ENCODE measurements at places on chromosomes 1 and 21.

DNA sequence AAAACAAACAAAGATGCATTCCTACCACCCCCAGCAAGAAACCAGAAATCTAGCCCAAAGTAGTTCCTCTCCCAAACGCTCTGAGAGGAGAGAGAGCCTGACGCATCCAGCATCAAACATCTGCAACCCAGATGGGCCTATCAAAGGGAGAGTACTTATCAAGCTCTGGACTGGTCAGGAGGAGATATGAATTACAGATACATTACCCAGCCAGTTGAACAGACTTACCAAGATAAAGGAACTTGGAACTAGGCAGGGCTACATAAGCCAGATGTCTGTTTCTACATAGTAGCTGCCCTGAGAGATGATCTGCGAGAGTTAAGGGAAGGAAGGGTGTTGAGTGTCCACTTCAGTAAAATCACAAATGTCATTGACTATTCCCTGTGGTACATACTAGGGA is 138.4 kb downstream of the PAPPA2 start:
- DNase-seq: no peak

DNA sequence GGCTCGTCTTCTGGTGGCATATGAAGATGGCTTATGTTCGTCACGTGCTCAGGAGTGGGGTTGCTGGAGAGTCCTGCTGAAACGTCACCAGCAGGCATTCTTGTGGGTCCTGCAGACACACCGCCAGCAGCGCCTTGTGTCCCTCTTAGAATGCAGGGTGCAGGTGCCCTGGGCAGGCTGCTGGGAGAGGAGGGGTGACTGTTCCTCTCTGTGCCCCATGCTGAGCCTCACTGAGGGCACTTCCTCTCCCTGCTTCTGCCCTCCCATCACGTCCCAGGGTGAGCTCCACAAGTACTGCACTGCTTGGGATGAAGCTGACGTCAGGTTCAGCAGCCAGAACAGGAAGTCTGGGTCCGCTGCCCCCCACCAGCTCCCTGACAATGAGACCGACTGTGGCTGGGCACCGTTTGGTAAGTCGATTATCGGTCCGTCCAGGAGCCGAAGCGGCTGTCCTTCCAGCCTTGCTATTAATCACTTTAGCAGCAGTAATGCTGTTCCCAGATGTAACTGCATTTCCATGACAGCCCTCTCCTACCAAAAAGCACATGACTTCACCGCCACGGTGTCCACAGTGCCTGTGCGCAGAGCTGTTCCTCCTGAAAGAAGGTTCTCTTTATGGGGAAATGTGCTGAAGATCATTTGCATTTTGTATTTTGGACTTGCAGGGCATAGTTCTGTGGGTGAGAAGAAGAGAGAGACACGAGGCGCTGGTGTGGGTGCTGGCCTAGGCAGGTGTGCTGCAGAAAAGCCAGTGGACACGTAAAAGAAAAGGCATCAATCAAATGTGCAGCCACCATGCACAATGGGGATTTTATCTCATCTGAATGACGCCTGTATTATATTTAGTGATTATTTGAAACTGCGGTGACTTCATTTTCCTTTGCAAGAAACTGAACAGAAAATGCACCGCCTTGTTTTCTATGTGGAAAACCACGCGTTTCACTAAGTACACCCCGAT is 21.0 kb downstream of the SLC37A1 start:
- DNase-seq: no peak

DNA sequence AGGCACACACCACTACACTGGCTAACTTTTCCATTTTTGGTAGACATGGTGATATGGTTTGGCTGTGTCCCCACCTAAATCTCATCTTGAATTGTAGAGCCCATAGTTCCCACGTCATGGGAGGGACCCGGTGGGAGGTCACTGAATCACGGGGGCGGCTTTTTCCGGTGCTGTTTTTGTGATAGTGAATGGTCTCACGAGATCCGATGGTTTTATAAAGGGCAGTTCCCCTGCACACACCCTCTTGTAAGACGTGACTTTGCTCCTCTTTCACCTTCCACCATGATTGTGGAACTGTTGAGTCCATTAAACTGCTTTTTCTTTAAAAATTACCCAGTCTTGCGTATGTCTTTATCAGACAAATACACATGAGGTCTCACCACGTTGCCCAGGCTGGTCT is 1.3 kb upstream of the FTCD start:
- DNase-seq: no peak

GRCh38 chr1:232599178-232600041 is 30.5 kb downstream of the SIPA1L2 start:
- no peak for DNase-seq

DNA sequence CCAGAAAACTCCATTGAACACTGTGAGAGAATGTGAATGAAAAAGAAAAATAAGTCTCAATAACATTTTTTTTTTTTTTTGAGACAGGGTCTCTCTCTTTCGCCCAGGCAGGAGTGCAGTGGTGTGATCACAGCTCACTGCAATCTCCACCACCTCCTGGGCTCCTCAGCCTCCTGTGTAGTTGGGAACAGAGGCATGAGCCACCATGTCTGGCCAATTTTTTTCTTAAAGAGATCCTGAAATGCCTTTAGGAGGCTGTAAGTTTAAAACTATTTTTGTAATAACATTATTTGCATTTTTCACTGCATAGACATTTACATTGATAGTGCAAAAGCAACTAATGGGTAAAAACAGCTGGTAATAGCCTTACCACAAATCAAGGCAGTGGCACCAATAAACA is 35.3 kb downstream of the GDAP2 start:
- DNase-seq: no peak

GRCh38 chr1:172874950-172875349 is 175.8 kb downstream of the TNFSF18 start:
- DNase-seq: no peak

- peak; percentile 54 for DNase-seq
Observed at GRCh38 chr1:53362270-53362669, 34.4 kb upstream of the LRP8 start.

DNA sequence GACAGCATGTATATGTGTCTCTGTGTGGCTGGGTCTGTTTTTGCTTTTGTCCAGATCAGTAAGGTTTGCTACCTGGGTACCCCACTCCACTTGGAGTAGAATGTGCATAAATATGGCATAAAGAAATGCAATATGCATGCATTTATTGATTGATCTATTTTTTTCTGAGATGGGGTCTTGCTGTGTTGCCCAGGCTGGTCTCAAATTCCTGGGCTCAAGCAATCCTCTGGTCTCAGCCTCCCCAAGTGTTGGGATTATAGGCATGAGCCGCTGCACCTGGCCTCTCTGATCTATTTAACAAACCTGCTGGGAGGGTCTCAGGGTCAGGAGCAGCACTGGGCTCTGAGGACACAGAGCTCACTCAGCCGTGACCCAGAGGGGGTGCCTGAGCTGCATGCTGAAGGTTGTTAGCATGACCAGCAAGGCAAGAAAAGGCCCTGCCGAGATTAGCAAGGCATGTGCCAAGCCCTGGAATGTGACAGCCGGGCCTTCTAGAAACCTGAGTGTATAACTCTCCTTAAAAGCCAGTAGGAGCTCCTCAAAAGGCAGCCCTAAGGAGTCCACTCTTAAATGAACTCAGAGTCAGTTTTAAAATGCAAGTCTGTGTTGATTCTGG is 22.5 kb downstream of the PCSK9 start:
- no peak for DNase-seq

- no peak for DNase-seq
Observed at GRCh38 chr1:150777544-150777943, 12.0 kb upstream of the CTSS start.

DNA sequence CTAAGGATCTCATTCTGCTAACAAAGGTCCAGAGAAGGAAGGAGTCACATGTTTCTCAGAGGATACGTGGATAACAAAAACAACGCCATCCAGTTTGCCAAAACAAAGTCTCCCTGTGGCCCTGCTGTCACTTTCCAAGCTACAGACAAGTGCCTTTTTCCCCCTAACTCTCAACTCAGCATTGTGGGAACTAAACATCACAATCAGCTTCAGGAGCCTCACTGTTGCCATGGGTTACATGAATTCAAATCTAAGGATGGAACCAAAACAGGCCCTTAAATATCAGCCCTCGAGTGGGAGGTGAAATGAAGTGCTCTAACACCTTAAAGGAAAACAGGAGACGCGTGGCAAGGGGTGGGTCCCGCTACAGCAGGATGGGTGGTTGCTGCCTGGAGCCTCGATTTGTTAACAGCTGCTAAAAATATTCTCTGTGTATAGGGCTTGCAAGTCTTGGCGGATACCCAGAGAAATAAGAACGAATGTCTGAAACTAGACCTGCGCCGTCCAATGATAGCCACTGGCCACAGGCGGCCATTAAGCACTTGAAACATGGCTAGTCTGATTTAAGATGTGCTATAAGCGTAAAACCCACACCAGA is 66.4 kb upstream of the SOD1 start:
- DNase-seq: no peak

GRCh38 chr1:51284487-51284954 is 45.8 kb downstream of the TTC39A start:
- DNase-seq: no peak

DNA sequence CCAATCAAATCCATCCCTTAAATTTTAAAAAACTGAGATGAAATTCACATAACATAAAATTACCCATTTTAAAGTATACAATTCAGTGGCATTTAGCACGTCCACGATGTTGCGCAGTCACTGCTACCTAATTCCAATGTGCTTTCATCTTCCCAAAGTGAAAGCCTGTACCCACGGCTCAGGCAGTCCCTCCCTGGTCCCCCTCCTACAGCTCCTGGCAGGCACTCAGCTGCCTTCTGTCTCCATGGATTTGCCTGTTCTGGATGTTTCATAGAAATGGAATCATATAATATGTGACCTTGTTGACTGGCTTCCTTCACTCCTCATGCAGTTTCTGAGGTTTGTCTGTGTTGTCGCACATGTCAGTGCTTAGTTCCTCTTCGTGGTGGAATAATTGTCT is 386.3 kb downstream of the CAMTA1 start:
- no peak for DNase-seq

DNA sequence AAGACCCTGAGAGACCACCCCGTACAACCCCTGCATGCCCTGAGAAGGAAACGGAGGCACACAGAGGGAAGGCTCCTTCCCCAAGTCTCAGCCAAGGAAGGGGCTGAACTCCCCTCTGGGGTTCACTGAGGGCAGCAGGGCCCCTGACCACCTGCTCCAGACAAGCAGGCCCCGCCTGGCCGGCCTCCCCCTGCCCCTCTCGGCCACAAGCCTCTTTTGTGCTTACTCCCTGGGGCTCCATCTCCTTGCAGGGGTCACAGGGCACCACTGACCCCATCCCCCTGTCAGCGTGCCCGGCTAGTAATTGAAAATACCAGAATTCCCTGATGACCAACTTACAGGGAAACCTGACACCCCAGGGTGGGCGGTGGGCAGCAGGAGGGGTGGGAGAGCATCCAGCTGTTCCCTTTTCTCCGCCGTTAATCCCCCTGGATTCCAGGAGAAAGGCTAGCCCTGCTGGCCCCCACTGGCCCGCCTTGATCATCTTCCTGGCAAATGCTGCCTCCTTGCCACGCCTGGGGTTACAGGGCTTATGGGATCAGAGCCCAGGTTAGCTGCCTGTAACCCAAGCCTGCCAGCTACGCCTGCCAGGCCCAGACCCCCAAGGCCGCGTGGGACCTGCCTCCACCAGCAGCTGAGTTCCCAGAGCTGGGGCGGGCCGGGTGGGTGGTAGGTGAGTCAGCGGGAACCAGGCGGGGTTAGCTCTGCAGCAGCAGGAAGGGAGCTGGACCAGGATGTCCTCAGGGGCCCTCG is 96.1 kb downstream of the LACTBL1 start:
- no peak for DNase-seq

All from type B pancreatic cell (in vitro differentiated cells).